ENCODE measurements at places on chromosomes 16 and 17.

DNA sequence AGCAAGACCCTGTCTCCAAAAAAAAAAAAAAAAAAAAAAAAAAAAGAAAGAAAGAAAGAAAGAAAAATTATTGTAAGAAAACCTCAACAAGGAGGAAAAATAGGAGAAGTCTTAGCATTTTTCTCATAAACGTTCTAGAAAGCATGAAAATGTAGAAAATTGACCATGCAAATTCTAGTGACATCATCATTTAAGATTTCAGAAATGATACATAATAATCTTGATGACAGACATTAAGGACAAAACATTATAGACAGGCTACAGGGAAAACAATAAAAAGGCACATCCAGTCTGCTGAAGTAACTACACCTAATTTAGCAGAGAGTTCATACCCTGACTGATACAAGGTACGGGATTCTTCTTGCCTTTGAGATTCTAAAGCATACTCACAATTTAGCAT, 21.9 kb downstream of the MED13 start:
- DNase-seq, result no peak

DNA sequence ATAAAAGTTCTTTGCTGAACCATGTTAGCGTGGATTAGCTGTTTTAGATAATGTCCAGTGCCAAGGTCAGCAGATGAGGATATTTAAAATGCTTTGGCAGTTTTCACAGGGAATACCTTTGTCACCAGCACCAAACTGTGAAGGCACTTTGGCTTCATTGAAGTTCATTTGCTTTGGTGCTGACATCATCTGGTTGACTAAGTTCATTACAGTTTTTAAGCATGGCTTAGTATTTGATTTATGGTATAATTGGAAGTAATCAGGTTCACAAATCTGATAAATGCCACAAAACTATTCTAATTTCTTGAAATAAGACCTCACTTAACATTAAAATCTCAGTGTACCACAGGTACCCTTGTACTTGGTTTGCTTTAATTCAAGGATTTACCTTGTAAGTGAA, 4.3 kb downstream of the GID4 start:
- DNase-seq, result no peak

DNA sequence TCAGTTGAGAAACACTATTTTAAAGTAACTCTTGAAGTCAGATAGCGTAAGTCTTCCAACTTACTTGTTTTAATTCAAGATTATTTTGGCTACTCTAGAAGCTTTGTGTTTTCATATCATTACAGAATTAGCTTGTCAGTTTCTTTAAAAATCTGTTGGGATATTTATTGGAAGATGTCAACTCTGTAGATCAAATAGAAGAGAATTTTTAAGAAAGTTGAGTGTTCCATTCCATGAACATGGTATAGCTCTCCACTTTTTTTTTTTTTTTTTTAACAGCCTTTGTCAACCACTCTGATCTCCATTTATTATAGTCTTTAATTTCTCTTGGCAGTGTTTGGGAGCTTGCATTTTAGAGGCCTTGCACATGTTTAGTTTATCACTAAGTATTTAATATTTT, 28.7 kb downstream of the NLK start:
- DNase-seq, result no peak

DNA sequence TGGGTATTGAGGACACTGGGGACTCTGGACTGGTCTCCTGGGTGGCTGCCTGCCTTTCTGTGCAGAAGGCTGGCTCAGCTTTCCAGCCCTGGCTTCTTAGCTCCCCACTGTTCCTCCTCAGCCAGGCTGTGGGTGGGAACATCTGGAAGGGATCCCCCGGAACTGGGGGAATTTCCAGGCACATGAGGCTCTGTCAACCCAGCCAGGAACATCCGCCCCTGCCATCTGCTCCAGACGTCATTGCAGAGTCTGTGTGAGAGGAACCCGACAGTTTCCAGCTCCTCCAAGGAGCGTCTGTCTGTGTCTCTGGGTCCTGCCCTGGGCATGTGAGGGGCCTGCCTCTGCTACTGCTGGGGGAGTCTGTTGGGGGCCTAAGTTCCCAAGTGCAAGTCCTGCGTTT, 36.2 kb upstream of the CRHR1 start:
- DNase-seq, result no peak

DNA sequence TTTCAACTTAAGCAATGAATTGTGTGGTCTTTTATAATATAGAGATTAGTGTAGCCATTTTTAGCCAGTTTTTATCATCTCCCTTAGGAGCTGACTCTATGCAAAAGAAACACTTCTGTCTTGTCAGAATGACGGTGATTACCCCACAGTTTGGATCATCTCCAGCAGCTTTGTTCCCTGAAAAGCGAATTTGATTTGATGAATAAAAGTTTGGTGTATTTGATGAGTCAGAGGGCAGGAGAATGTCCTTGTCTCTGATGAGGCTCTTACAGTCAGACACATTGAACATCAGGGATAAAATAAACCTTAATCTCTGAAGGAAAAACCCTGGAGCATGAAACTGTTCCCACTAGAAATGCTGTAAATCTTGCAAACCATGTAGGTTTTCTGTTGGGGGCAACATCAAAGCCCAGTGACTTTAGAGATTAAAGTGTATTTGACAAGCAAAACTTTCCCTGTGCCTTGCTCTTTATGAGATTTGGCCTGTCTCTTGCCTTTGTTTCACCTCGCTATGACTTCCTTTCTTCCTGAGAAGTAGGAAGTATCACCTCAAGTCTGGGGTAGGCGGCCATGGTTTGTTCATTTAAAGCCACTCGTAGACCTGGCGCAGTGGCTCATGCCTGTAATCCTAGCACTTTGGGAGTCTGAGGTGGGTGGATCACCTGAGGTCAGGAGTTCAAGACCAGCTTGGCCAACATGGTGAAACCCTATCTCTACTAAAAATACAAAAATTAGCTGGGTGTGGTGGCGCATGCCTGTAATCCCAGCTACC, 209.3 kb downstream of the FTO start:
- no peak for DNase-seq

- no peak for DNase-seq
Observed at GRCh38 chr16:67987460-67988160, 7.3 kb upstream of the DPEP3 start.

DNA sequence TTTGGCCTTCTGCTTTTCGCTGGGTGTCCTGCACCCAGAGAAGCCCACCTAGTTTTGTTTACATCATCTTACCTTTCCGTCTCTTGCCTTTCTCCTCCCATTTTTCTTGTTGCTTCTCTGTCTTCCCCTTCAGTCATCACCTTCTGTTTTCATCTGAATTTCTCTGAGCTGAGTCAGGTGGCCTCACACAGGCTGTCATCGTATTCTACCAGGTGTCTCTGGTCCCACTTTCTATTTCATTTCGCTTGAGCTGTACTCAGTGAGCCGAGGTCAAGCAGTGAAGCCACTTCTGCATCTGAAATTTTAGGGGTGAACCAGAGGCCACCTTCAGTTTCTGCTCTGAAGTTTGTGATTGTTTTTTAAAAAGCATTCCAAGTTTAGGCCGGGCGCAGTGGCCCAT, 9.7 kb downstream of the CRAMP1 start:
- DNase-seq, result no peak

- no peak for DNase-seq
Observed at GRCh38 chr17:40089077-40089895, 11.1 kb downstream of the NR1D1 start.

GRCh38 chr16:64627288-64627687, 494.6 kb downstream of the CDH11 start:
- DNase-seq, result no peak

GRCh38 chr16:31496670-31497069, 11.5 kb downstream of the RUSF1 start:
- DNase-seq, result no peak

- no peak for DNase-seq
Observed at GRCh38 chr16:23145608-23146007, 3.6 kb downstream of the USP31 start.

GRCh38 chr17:40354221-40355122, 10.1 kb downstream of the GJD3 start:
- no peak for DNase-seq

GRCh38 chr17:12987120-12987519, 30.7 kb downstream of the ELAC2 start:
- no peak for DNase-seq

GRCh38 chr16:63568164-63568563, 1531.9 kb upstream of the CDH8 start:
- no peak for DNase-seq

DNA sequence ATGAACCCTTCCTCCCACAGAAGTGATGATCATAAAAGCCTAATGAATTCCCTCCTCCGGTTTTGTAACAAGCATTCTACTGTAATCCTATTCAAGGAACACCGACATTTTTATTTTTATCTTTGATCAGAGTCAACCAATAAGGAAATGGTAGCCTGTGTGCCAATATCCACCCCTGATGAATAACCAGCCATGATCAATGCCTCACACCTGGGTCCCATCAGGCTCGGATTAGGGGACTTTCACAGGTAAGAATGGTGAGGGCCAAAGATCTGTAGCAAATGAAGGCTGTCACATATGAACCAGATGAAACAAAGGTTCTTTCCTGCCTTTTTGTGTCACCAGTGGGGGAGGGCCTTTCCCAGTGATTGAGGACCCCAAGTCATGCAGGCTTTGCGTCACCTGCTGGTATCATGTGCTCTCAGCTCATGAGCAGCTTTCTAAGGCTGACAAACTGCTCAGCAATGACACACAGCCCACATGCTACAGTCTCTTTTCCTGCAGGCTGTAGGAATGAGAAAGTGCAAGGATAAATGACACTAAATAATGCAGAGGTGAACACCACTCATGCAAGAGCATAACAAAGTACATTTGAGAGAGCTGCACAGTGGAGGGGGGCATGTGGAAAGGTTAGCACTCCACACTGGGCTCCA, 34.9 kb downstream of the TOM1L2 start:
- DNase-seq, result no peak

- no peak for DNase-seq
Observed at GRCh38 chr17:42585353-42585752, 7.8 kb upstream of the PSMC3IP start.

DNA sequence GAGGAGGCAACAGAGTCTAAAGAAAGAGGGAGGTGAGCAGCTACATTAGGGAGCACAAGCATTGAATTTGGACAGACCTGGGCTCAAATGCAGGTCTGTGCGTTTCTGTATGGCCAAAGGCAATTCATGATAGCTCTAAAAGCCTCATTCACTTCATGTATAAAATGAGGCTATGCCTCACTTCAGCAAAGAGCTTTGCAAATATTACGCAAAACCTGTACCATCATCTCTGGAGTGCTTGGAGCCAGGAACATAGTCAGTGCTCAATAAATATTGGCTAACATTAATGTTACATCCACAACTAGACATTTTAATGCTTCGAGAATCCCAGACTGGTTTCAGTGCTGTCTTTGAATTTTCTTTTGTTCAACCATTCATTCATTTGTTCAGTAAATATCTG, 254.7 kb upstream of the CDH11 start:
- no peak for DNase-seq

DNA sequence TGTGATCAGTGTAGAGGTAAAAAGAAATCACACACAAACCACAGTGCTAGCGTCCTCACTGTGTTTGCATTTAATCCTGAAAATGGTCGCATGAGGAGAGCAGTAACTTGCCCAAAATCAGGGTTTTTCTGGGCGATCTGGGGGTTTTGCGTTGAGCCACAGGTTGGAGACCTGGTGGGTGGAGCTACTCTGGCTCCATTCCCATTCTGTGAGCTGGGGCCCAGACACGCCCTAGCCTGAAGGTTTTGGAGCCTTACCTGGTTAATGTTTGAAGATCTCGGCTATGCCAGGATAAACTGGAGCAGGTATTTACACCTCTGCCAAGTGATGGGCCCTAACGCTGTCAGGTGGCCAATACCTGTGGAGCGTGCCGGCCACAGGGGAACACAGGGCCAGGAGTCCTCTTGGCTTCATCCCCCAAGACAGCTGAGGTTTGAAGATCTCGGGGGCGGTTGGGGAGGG, 48.4 kb downstream of the MPRIP start:
- DNase-seq, result no peak

DNA sequence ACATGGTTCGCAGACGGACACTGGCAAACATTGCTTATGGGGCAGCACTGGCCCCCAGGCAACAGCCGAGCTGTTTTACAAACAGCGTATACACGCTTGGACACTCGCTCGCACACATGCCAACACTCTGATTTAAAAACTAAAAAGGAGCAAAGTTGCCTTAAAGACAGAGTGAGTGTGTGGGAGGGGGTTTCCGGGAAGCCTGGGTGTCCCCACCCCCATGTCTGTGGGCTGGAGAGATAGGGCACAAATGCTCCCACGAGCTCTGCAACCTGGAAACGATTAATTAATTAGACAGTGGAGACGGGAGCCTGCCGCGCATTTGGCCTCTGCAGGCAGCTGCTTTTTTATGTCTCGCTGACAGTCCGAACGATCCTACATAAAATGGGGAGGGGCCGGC, 107.9 kb upstream of the ZNF469 start:
- DNase-seq, result no peak

GRCh38 chr17:77877646-77878355, 80.7 kb upstream of the TNRC6C start:
- DNase-seq, result no peak

GRCh38 chr17:21425321-21425720, 49.2 kb downstream of the KCNJ12 start:
- no peak for DNase-seq

DNA sequence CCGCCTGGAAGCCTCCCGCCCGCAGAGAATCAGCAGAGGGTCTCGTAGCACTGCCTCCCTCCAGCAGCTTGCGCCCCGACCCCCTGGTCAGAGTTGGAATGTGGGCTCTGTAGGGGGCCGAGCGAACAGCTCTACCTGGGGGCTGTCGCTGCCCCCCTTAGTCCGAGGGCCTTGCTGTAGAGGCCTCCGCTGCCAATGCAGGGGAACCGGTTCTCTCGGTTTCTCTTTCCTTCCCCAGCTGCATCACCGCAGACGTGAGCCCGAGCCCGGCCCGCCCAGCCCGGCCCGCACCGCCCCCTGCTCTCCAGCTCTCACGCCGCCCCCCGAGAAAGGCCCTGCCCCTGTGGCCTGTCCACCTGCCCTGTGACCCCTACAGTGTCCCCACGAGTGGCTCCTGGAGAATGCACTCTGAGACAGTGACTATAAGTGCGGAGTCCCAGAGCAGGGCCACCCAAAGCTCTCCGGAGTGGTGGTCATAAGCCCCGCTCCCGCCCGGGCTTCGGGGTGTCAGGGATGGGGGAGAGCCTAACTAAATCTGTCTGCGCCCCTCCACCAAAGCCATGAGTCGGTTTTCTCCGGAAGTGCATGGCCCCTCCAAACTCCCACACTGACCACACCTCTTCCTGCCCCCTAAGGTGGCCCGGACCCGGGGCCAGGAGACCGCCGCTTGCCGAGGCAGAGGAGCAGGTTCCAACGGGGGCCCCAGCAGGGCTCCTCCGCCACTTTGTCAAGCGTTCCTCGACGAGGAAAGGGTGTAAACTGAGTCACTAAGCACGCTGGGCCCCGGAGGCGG, 1.7 kb downstream of the ARHGAP27 start:
- no peak for DNase-seq

- no peak for DNase-seq
Observed at GRCh38 chr16:30728899-30729672, 19.1 kb upstream of the PHKG2 start.

- DNase-seq, result peak; percentile 3
Observed at GRCh38 chr17:27602721-27603420, 28.1 kb upstream of the LGALS9 start.

- DNase-seq, result no peak
Observed at GRCh38 chr16:54284931-54285413, 1.6 kb downstream of the IRX3 start.

- DNase-seq, result no peak
Observed at GRCh38 chr17:46035112-46035818, 36.2 kb downstream of the STH start.

Data from cerebellar nuclear complex (tissue), 1 donor.